ENCODE measurements at places on chromosomes 3 and 15.
A peak's percentile ranks its signal among the peaks of the same experiment; 100 is the strongest.

- DNase-seq, result no peak
Observed at GRCh38 chr15:40584191-40584590, 9.9 kb upstream of the KNL1 start.

- no peak for DNase-seq
Observed at GRCh38 chr3:54970895-54971294, 43.0 kb upstream of the LRTM1 start.

- no peak for DNase-seq
Observed at GRCh38 chr3:107498646-107499045, 24.1 kb upstream of the BBX start.

GRCh38 chr3:62293051-62293780 lies 80.1 kb downstream of the FEZF2 start:
- no peak for DNase-seq

GRCh38 chr3:58206406-58207011 lies 4.3 kb downstream of the DNASE1L3 start:
- peak; percentile 25 for DNase-seq

GRCh38 chr3:60967141-60967540 lies 284.1 kb downstream of the FHIT start:
- no peak for DNase-seq

- DNase-seq, result no peak
Observed at GRCh38 chr15:75214293-75215096, 12.8 kb downstream of the C15orf39 start.

- DNase-seq, result no peak
Observed at GRCh38 chr15:56496635-56497034, 31.7 kb upstream of the MNS1 start.

- no peak for DNase-seq
Observed at GRCh38 chr15:59456114-59456513, 18.1 kb downstream of the FAM81A start.

DNA sequence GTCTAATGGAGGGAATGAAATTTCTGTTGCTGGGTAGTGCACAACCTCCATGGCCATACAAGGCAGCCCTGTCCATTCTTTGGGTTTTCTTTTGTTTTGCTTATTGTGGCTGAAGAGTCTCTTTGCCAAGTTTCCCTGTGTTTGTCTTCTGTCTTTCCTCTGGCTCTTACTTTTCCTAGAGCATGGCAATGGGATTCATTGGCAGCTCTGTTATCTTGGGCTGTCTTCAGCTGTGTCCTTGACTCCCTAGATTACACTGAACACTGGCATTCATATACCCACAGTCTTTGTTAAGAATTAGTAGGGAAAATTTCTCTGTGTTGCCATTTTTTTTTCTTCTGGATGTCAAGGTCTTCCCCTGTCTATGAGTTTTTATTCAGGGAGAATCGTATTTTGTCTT lies 16.1 kb upstream of the DCBLD2 start:
- no peak for DNase-seq

Data from stimulated activated CD4-positive, alpha-beta T cell treated with anti-CD3 and anti-CD28 coated beads, Interleukin-15, amount 100 ng/mL, for 48 hours (primary cell).